Stimulated activated CD4-positive, alpha-beta T cell treated with anti-CD3 and anti-CD28 coated beads, Interleukin-2, amount 100 ng/mL, for 24 hours (primary cell): ENCODE measurements at places on chromosomes 2 and 18.

- DNase-seq, result no peak
Observed at GRCh38 chr18:75497576-75498235, 70.2 kb upstream of the SMIM21 start.

DNA sequence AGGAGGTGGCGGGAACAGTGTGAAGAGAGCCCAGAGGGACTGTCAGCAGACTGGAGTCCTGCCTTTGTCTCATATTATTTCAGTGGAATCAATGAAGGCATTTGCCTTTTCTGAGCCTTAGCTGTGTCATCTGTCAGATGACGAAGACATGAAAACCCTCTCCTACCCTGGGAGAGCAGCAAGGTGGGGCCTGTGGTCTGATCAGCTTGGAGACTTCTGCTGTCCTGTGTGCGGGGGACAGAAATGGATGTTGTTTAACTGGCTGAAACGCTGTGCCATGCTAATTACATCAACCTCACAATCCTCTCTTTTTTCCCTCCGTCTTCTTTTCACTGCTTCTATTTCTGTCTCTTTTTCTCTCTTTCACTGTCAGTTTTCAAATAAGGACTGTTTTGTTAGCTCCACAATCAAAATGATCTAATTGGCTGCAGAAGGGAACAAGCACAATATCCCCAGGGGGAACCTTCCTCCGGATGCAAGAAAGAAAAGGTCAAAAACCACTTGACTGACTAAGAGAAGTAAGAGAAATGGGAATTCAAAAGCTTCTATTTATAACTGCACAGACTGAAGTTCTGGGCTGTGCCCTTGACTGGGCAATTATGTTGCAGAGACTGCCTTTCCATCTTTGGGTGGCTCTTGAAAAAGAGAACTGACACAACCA lies 340.1 kb downstream of the CLIP4 start:
- no peak for DNase-seq

DNA sequence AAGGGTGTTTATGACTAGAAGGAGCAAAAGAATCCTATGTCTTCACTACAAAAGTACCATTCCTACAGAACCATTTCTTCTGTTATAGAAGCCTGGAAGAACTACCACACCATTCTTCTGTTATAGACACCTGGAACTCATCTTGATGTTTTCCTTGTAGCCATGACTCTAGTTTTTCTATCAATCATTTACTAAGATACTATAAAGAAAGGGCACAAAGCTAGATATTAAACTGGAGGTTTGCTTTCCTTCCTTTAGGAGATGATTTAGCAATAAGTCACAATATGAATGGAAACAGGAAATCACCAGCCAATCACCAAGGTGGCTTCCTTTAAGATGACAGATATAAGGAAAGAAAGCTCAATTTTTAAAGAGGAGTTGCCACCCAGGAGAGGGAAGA lies 100.3 kb upstream of the NEUROD1 start:
- DNase-seq, result no peak

GRCh38 chr2:126799301-126799700 lies 99.4 kb upstream of the TEX51 start:
- DNase-seq, result no peak

DNA sequence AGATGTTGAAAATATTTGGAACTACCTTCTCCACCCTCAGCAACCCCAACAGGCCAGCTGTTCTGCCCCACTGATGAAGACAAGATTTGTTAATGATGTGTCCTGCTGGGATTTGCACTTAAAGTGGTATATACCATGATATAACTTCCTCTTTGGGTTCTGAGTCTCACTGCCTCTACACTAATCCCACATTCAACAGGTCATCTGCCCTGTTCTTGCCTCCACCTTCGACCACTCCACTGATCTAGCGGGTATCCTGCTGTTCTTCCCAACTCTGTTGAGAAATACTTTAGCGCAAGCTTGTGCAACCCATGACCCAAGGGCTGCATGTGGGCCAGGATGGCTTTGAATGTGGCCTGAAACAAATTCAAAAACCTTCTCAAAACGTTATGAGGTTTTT lies 72.7 kb downstream of the LRP1B start:
- DNase-seq, result no peak

- DNase-seq, result no peak
Observed at GRCh38 chr2:165192729-165193128, 11.1 kb downstream of the SCN3A start.

DNA sequence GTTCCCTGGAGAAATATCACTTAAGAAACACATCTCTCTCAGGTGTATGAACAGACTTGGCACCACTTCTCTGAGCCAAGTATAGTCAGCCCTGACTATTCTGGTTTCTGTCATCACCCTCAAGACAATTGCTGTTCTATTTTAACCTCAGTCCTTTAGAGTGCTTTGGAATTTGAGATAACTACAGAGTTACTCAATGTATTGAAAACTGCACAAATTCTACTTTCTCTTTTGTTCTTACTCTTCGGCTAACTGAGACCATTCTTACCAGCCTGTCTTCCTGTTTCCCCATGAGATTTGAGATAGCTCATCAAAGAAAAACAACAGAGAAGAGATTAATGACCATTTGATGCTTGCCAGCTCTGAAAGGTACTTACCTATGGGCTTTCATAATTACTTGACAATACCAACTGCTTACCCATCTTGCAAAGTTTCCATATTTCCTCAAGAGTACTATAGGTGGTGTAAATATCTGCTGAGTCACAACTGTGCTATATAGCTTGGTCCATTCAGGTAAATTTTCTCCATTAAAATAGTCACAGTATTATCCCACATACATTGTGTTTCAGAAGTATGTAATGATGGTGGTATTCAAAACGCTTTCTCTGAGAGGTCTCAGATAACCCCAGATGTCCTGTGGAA lies 467.5 kb upstream of the CHST9 start:
- no peak for DNase-seq

GRCh38 chr2:69073928-69074570 lies 61.1 kb downstream of the ANTXR1 start:
- DNase-seq, result no peak

GRCh38 chr2:129605646-129606045 lies 373.8 kb upstream of the RAB6C start:
- DNase-seq, result no peak

GRCh38 chr2:38988716-38989115 lies 99.0 kb downstream of the ARHGEF33 start:
- no peak for DNase-seq

DNA sequence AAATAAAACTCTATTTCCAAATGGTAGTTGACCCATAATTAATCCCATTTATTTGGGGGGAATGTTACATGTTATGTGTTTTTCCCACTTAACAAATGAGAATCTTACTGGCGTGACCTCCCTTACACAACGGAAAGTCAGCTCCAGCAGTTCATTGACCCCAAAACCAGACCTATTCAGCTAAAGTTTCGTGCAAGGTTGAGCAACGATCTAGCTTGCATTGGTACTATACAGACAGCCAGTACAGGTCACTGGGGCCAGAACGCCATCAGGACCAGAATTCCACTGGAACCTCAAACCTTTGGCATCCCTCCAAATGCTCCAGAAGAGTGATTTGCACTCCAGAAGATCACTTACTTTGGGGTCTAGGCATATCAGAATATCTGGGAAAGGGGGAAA lies 6.8 kb upstream of the CTAGE1 start:
- DNase-seq, result no peak

DNA sequence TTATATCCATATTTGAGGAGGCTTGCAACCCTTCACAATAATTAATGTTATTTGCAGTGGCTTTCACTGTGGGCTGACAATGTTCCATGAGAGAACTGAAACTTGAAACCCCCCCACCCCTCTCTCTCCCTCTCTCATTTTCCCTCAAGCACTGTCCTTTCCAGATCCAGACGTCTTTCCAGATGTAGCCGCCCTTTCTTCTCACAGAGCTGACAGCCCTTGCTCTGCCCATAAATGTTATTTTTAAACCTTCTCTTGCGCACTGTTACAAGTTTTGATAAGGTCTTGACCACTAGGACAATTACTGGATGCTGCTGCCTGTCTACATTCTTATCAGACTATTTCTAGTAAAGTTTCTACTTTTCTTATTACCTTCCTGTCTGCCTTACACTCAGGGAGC lies 91.4 kb upstream of the LINC00305 start:
- no peak for DNase-seq

GRCh38 chr2:88080545-88080944 lies 12.9 kb downstream of the SMYD1 start:
- DNase-seq, result no peak

GRCh38 chr2:105379741-105380186 lies 19.1 kb downstream of the FHL2 start:
- no peak for DNase-seq

- peak; percentile 26 for DNase-seq
Observed at GRCh38 chr2:152098496-152099366, at the start of gene CACNB4. Gene CACNB4, minus strand, starts transcription at chr2:152099044.

DNA sequence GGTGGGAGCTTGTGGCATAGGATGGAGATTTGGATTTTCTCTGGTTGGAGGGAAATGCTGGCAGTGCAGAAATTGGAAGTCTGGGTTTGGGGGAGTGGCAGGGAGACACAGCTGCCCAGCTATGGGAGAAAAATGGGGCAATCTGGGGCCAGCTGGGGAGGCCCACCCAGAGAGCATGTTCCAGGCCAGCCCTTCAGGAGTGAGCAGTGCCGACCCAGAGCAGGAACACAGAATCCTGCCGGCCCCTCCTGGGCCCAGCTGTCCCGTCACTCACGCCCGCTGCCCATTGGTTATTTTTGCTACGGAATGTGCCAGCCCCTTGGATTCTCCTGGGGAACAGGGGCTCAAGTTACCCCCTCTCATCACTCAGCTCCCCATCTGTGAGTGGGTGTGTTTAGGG lies 4.9 kb downstream of the SPEG start:
- no peak for DNase-seq

DNA sequence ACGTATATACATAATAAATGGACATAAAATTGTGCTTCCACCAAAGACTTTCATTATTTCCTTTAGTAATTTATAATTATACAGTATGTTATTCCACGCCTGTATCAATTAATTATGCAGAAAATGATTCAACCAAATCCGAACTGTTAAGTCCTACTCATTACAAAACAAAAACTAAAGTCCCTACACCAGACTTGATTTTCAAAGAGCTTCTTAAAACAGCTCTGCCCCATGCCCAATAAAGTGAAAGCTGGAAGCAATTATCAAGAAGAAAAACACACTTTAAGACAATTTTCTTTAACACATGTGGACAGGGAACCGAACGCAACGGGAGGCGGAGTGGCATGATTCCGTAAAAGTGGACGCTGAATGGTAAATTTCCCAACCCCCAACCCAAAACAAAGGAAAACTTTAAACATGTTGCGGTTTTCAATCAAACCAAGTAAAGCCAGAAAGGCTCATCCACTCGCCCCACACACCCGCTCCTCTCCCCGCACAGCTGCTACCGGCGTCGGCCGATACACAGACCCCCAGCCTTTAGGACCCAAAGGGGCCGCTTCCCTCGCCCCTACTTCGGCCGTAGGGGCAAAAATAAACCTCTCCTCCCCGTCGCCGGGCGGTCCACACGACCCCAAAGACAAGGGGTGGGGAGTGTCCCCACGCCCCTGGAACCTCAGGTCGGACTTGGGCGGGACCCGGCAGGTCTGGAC lies 705 bp downstream of the YES1 start:
- peak; percentile 22 for DNase-seq

GRCh38 chr2:59034837-59035236 lies 793.7 kb upstream of the FANCL start:
- DNase-seq, result no peak

- DNase-seq, result peak; percentile 79
Observed at GRCh38 chr2:215435870-215436704, at the start of gene FN1. Gene FN1, minus strand, starts transcription at chr2:215436068. Its CDS starts 266 bp downstream, at chr2:215435802.
